AG08396 (cell line): ENCODE measurements at places on chromosomes 13 and 19.

DNA sequence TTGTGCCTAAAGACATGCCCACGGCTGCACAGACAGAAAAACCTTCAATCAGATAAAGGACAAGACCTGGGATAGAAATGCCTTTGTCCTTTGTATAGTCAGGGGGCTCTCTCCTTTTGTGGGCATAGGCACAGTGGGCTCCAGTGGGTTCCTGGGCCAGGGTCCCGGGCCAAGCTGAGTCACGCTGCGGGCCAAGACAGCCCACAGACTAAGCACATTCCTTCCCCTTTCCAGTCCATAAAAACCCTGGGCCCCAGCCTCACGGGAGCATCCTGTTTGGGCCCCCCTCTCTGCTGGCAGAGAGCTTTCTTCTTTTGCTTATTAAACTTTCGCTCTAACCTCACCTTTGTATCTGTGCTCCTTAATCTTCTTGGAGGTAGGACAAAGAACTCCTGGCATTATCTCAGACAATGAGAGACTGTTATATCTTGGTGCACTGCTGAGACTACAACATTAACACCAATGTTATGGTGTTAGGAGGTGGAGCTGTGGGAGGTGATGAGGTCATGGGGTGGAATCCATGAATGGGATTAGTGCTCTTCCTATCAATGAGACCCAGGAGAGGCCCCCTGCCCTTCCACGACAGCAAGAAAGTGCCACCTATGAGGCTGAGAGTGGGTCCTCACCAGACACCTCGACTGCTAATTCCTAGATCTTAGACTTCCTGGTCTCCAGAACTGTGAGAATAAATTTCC lies 20.8 kb upstream of the FBXL3 start:
- no peak for DNase-seq

DNA sequence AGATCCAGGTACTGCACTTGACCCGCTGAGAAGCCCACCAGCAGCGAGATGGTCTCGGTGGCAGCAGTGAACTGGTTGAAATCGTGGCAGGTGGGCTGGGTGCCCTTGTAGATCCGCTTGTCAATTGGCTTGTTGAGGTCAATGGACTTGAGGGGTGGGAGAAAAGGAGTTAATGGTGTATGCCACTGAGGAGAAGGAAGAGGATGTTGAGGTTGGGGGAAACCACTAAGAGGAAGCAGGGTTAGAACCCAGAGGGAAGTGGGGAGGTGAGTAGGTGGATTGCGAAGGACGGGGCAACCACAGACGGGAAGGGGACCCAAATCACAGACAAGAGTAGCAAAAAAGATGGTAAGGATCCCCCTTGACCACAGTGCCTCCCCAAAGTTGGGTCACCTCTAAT lies 1.7 kb downstream of the DMWD start:
- no peak for DNase-seq

- no peak for DNase-seq
Observed at GRCh38 chr19:1316466-1316865, 30.8 kb downstream of the EFNA2 start.

GRCh38 chr19:18704971-18705370 lies 21.5 kb downstream of the CRTC1 start:
- no peak for DNase-seq

DNA sequence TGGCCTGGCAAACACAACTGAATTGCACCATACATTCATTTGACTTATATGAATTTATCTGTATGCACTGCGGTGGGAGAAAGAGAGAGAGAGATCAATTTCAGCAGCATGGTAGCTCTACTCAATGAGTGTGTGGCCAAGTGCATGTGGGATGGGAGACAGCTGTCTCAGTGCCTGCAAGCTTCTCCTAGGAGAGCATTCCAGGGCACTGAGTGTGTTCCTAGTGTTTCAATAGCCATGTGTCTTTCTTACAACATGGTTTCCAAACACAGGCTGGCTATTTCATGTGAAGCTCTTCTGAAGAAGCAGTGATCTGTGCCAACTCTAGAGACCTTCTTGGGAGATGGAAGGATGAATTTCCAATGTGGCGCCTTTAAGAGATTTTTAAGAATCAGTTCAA lies 43.5 kb downstream of the NEK5 start:
- DNase-seq: peak; percentile 78

DNA sequence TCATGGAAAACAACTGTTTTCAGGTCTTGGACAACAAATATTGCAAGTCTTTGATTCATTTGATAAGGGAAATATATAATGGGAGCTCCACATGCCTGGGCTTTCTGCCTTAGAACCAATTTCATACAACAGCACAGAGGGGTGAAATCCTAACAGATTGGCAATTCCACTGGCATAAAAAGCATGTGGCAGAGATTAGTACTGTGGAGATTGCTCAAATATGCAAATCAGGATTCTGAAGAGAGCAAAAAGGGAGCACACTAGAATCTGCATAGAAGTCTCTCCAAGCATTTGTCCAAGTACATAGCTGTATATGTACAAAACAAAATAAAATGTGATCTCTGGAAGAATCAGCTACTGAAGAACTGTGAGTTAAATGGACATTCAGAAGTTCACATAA lies 312.9 kb upstream of the SLITRK5 start:
- no peak for DNase-seq
